ENCODE measurements at places on chromosomes 5 and 9.

- DNase-seq = no peak
Observed at GRCh38 chr5:168327994-168328393, 36.5 kb downstream of the WWC1 start.

GRCh38 chr9:107675351-107676259 is 186.0 kb upstream of the KLF4 start:
- no peak for DNase-seq

DNA sequence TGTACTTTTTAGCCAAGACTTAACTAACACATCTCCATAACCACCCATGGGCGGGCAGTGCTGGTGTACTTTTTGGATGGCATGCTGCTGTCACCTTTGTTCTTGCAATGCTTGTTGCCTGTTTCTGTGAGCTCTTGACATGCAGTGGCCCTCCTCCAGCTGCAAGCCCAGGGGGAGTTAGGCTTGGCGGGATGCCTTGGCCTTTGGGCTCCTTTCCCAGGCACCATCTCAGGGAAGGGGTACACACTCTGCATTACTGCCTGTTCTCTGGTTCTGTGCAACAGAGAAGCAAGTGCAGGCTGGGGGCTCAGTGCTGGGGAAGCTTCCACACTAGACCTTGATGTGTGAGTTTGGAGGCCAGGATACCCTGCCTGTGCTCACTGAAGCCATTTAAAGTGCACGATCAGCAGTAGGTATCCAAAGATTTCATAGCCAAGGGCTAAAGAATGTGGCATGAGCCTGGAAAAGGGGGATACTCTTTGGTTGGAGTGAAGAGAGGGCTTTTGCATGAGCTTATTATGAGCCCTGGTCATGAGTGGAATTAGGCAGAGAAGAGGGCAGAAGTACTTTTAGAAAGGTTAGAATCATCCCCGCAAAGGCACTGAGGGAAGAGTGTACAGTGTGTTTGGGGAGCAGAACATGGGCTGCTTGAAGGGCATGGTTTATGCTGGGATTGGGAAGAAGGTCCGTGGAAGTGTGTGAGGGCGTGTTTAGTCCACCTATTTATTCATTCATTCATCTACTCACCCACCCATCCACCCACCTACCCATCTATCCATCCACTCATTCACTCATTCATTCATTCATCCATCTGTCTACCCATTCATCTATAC is 22.5 kb downstream of the PSAT1 start:
- no peak for DNase-seq

- no peak for DNase-seq
Observed at GRCh38 chr5:17302106-17302505, 84.7 kb downstream of the BASP1 start.

- DNase-seq = no peak
Observed at GRCh38 chr5:66708368-66708767, 112.2 kb downstream of the MAST4 start.

DNA sequence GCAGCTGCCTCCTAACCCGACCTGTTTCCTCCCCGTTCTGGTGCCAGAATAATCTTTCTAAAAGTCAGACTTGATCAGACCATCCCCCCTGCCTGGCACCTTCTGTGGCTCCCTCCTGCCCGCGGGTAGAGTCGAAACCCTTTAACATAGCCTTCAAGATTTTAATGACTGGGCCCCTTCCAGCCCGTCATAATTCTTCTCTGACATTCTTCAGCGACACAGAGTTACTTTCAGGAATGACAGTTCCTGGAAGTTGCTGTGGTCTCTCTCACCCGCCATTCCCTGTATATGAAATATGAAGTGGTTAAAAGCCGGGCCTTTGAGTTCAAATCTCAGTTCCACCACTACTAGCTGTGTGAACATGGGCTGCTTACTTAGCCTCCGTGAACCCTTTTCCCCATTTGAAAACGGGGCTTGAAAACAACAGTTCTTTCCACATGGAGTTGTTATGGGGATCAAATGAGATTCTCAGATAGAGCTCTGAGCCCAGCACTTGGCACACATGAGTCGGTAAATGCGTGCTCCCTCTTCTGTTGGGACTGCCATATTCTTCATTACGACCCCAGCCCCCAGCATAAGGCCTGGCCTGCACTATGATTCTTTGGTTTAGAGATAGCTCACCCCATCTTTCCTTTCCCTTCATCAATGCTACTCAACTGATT is 737 bp downstream of the NANS start:
- DNase-seq = no peak

DNA sequence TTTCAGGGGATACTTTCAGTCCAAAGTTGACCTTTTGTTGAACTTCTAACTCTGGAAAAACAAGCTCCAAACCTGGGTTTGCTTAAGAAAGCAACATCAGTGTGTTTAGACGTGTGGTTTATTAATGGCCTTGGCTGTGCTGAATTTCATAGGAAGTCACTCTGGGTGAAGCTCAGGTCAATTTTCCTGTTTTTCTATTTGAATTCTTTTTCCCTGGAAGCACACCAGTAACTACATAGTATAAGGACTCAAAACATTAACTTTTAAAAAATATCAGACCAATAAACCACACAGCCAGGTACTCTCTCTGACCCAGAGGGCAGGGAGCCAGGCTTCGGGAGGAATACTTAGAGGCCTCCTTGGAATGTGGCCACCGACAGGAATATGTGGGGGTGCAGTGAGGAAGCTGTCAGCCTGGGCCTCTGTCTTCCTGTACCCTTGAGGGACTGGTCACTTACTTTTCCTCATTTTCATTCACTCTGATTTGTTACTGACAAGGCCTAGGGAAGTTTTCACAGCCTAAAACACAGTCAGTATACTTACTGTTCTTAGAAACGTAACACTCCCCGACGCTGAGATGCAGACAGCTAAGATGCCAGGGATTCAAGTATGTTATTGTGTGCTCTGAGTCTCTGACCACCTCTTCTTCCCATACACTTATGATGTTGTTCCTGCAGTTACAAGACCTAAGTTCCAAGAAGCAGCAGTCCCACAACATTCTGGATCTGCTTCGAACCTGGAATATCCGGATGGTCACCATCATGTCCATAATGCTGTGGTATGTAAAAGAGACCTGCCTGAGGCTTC is 18.9 kb downstream of the SLC22A5 start:
- DNase-seq = no peak

- DNase-seq = no peak
Observed at GRCh38 chr5:4797445-4797844, 342.7 kb upstream of the ADAMTS16 start.

GRCh38 chr9:29548436-29548835 is 1975.2 kb upstream of the C9orf72 start:
- DNase-seq = no peak

DNA sequence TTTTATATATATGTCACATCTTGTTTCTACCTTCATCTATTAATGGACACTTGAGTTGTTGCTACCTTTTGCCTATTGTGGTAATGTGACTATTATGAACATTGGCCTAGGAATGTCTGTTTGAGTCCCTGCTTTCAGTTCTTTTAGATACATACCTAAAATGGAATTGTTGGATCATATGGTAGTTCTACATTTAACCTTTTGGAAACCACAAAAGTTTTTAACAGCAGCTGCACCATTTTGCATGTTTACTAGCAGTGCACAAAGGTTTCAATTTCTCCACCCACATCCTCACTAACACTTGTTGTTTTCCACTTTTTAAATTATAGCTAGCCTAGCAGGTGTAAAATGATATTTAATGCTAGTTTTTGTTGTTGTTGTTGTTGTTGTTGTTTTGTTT is 88.4 kb downstream of the GALNT10 start:
- DNase-seq = no peak

GRCh38 chr9:135969064-135969683 is 8.0 kb upstream of the UBAC1 start:
- no peak for DNase-seq

- DNase-seq = no peak
Observed at GRCh38 chr5:83475391-83475863, 3.9 kb downstream of the VCAN start.

DNA sequence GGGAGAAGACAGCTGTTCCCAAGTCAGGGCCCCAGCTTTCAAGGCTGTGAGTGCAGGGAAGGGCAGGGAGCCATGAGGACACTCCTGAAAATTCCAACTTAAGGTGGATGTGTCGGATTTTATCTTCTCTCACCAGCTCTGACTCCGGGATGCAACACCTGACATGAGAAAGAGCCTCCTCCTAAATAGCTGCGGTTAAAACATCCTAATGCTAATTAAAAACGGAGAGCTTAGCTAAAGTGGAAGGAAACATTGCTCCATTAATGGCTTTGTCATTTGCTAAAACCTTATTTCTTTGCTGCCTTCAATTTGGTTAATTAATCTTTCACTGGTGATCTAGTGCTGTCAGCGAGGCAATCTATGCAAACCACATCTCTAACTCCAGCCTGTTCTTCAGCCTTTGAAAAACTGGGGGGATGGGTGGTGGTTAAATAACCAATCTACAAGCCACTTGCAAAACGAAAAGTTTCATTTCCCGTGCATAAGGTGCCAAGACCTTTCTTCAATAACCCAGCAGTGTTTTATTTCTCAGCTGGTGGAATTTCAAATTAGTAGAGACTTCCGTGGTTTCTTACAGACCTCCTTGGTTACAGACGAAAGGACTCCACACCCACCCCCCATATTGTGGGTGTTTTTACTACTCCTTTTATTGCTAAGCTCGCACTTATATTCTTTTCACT is 379.6 kb downstream of the MLLT3 start:
- no peak for DNase-seq

DNA sequence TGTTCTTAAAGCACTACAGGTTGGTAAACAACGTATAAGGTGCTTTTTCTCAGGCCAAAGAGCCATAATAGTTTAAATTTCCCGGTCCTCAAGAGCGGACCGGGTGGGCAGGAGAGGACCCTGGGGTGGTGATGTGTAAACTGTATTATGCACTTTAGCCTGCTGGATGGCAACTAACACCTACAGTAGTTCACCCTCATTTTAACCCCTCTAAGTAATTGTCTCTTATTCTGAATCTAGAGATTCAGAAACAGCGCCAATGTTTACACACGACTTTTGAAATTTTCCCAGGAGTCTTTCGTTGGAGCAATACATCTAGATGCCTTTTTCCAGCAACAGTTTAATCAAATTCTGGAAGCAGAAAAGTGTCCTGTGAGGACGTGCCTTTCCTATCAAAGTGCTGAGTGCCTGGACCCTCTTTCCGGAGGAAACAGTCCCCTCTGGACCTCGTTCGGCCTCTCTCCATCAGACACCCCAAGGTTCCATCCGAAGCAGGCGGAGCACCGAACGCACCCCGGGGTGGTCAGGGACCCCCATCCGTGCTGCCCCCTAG is 676 bp upstream of the OCLN start:
- no peak for DNase-seq

GRCh38 chr9:33256236-33256635 is 8.3 kb downstream of the BAG1 start:
- DNase-seq = no peak

DNA sequence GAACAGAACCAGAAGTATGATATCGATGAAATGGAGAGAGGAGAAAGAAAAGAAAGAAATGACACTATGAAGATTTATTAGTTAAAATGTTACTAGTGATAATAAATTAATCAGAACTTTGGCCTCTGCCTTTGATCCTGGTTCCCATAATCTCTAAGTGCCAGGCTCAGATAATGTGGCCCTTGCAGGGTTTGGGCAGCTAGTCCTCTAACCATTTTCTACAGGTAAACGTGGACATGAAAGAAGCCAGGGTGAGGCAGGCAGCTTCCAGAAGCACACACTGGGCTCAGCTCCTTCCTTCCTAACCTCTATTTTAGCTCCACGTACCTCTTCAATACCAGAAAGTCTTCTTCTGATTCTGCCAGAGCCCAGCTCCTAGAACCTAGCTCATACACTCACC is 30.6 kb downstream of the SYK start:
- no peak for DNase-seq

- no peak for DNase-seq
Observed at GRCh38 chr5:107937204-107937603, 266.5 kb upstream of the EFNA5 start.

DNA sequence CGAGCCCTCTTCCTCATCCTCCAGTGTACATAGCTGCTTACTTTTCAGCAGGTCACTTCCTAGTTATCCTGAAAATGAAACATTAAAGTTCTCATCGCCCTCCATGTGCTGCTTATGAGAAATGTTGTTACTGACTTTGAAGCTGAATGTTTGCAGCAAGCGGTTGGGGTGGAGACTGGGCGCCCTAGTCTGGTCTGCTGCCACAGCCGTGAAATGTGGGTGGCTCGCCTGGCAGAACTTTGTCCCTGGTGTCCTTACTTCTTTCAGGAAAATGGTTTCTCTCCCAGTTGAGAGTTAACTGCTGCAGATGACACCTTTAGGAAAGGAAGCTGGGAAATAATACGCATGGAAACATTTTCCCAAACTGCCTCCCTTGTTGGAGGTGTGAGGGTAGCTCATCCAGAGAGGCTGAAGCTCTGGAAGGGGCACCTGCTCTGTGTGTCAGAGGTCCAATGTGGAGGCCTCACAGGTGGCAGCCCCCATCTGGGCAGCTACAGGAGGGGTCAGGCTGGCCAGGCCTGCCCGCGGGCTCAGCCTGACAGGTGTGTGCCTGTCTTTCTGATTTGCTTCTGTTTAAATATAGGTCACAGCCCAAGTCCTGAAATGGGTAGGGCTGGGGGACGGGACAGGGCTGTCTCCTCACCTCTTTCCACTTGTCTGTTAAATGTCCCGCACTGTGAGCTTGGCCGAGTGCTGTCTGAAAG is 24.0 kb downstream of the TRAF2 start:
- no peak for DNase-seq

DNA sequence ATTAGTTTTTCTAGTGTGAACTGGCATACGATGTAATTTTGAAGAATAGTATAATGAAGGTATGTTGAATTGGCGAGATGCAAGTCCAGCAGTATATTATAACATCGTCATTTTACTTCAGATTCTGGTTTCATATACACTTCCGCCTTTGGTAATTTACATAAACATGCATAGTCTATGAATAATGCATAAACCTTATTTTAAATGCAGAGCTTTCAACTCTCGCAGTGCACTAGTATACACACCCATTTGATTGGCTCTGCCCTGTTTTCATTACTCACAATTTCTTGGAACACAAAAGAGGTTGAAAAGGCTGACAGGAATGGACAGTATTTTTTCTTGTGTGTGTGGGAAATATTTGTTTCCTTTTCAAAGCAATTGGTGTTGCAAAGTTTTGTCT is 128.9 kb upstream of the CCNH start:
- no peak for DNase-seq

DNA sequence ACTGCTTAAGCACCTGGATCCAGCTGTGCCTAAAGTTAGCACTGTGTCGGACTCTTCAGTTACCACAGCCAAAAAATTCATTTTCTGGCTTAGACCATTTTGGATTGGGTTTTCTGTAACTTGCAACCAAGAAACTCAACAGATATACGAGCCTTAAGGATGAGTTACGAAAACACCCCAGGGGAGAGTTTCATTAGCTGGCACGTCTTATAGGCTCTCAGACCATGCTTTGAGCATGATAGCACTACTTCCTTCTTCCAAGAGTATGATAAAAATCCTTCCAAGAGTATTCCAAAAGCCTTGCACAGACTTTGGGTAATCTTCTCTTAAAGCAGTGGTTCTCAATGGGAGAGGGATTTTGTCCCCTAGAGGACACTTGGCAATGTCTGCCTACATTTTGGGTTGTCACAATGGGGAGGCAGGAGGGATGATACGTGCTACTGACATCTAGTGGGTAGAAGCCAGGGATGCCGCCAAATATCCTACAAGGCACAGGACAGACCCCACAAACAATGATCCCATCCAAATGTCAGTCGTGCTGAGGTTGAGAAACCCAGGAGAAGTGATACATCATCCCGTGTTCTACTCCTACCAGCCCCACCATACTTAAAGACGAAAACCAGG is 64.8 kb downstream of the SMIM23 start:
- DNase-seq = no peak
